ENCODE measurements at places on chromosomes 16 and 17.

GRCh38 chr17:6641247-6641863 is 495 bp downstream of the TXNDC17 start:
- H3K4me3 ChIP-seq = peak overlapping the region; percentile 94
- H3K36me3 ChIP-seq = peaks cover 12% of the 10 kb centered on the region
- peaks cover 40% of the 10 kb centered on the region for H3K4me1 ChIP-seq
- H3K27me3 ChIP-seq = no peaks in the 10 kb centered on the region

- H3K36me3 ChIP-seq = peaks cover 4% of the 10 kb centered on the region
- peaks cover 60% of the 10 kb centered on the region for H3K4me1 ChIP-seq
- no peaks in the 10 kb centered on the region for H3K27me3 ChIP-seq
- no peak overlapping the region for H3K27ac ChIP-seq
Observed at GRCh38 chr16:70434484-70435260, 4.2 kb downstream of the ST3GAL2 start.

GRCh38 chr17:70276906-70277305 is 107.6 kb downstream of the KCNJ2 start:
- no peaks in the 10 kb centered on the region for H3K4me1 ChIP-seq
- no peak for DNase-seq
- no peak overlapping the region for H3K27ac ChIP-seq
- H3K27me3 ChIP-seq = no peaks in the 10 kb centered on the region

- H3K36me3 ChIP-seq = no peaks in the 10 kb centered on the region
- DNase-seq = no peak
- H3K4me1 ChIP-seq = no peaks in the 10 kb centered on the region
Observed at GRCh38 chr17:74512036-74512435, 19.2 kb downstream of the CD300LB start.

DNA sequence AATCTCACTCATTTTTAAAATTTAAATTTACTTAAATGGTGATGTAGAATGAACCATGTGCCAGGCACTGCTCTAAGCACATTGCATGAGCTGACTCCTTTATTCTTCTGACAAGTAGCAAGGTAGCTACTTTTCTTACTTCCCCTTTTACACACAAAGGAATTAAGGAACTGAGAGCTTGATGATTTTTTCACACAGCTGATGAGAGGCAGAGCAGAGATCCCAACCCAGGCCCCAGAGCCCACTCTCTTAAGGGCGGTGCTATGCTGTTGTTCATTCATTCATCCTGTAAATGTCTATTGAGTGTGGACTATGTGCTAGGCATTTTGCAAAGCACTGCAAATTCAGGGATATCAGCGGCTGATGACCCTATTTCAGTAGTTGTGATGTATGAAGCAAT is 17.9 kb downstream of the SEC14L5 start:
- no peak overlapping the region for H3K27ac ChIP-seq
- no peaks in the 10 kb centered on the region for H3K36me3 ChIP-seq
- no peaks in the 10 kb centered on the region for H3K4me1 ChIP-seq

- no peaks in the 10 kb centered on the region for H3K36me3 ChIP-seq
- H3K4me3 ChIP-seq = no peak overlapping the region
- H3K4me1 ChIP-seq = peaks cover 6% of the 10 kb centered on the region
- H3K27me3 ChIP-seq = no peaks in the 10 kb centered on the region
Observed at GRCh38 chr17:81821603-81822311, 11.3 kb downstream of the MCRIP1 start.

DNA sequence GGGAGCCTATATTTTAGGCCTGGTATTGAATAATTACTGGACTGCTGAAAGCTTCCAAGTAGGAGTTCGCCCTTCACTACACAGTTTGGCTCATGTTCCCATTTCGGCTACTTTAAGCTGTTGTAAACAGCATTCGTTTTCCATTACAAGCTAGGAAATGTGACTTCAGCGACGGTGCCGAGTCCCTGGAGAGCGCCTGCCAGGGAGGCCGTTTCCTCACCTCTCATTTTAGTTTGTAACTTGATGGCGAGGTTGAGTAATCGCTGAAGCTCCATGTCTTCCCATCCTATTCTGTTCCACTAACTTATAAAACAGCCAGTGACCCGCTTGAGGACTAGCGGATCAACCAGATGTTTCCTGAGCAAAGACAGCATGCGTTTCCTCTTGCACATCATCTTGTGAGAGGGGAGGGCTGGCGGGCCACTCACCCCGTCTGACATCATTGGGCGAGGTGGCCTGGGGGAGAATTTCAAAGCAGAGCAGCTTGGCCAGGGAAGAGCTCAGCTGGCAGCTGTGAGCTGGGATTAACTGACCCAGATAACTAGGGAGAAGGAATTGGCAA is 32.9 kb downstream of the PCTP start:
- H3K4me3 ChIP-seq = no peak overlapping the region
- H3K27me3 ChIP-seq = no peaks in the 10 kb centered on the region
- no peak overlapping the region for H3K27ac ChIP-seq
- H3K4me1 ChIP-seq = no peaks in the 10 kb centered on the region
- H3K36me3 ChIP-seq = no peaks in the 10 kb centered on the region
- DNase-seq = no peak
